Activated T-cell treated with anti-CD3 and anti-CD28 coated beads for 1 hour (primary cell): ENCODE measurements at places on chromosomes 2 and 18.

DNA sequence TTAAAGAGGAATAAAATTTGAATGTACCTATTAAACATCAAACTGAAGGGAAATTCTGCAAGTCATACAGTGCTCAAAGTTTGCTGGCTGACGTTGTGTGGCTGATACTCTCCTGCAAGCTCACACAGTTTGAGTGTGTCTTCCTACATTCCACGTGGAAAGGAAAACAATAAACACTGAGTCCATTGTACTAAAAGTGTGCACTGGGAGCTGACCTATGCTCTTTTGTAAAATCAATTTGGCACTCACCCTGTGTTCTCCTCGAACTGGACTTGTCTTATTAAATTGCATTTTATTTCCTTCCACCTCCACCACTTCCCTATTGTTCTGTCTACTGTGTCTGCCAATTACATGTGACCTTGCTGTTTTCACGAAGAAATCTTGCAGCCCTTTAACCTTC, 458.0 kb downstream of the CPS1 start:
- DNase-seq, result no peak

- no peak for DNase-seq
Observed at GRCh38 chr2:105404736-105405135, 5.9 kb upstream of the FHL2 start.

GRCh38 chr2:96131152-96131812, 7.0 kb downstream of the ASTL start:
- DNase-seq, result no peak

- no peak for DNase-seq
Observed at GRCh38 chr2:121686218-121686617, 37.0 kb upstream of the CLASP1 start.

DNA sequence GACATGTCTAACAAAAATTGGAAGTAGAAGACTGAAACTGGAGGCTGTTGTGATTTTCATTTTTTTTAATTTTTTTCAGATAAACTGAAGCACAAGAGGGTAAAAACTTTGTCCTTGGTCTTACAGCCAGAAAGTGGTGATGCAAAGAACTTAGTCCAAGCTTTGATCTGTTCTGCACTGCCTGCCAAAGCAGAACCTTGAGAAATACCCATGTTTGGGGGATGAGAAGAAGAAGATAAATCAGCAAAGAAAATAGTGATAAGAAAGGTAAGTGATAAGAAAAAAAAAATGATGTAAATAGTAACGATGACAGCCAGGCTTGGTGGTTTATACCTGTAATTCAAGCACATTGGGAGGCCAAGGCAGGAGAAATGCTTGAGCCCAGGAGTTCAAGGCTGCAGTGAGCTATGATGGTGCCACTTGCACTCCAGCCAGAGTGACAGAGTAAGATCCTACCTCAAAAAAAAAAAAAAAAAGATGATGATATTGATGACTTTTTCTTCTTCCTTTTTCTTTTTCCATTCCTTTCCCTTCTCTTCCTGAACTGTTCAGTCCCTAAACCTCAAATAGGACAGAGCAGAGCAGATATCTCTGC, 14.6 kb upstream of the NOSTRIN start:
- DNase-seq, result no peak

GRCh38 chr18:72866901-72867745, 664 bp downstream of the NETO1 start:
- no peak for DNase-seq

DNA sequence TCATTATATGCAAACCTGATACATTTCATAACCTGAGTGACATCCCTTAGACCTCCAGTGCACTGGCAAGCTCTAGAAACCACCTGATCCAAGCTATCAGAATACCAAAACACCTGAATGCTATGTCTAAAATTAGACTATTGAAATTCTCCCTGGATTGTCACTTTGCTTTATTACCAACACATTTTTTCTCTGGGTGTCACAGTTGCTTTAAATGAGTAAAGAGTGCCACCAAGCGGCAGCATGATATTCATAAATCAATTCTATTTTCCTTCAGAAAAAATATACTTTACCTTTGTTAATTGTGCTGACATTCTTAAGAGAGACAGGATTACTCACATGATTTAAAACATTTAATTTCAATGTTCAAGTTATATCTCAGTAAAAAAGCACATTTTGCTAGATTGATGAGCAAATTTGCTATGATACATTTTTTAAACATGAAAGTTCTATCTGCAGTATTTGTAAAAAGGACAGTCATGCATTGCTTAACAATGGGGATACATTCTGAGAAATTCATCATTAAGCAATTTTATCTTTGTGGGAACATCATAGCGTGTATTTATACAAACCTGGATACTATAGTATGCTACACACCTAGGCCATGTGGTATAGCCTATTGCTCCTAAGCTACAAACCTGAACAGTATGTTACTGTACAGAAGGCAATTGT, 338.4 kb upstream of the SLC39A10 start:
- peak; percentile 29 for DNase-seq

DNA sequence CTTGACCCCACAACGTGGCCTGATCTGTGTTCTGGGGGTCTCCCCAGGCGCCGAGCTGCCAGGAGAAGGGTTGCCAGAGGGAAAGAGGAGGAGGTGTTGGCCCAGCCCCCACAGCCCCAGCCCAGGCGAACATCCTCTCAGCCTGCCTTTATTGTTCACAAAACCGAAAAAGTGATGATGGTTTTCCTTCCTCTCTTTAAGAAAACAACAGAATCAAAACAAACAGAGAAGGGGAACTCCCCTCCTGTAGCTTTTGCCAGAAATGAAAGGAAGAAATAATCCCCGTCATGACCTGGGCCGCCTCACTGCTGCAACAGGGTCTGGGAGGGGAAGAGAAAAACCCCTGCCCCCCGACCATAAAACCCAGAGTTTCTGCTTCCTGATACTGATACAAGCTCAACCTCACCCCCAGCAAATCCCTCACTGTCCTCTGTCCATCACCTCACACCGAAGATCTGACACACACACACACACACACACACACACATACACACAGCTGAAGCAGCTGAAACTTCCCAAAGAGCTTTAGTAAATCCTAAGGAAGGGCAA, 52.0 kb downstream of the ZFP36L2 start:
- DNase-seq, result peak; percentile 56

- DNase-seq, result no peak
Observed at GRCh38 chr2:209468846-209469245, 45.0 kb downstream of the MAP2 start.

DNA sequence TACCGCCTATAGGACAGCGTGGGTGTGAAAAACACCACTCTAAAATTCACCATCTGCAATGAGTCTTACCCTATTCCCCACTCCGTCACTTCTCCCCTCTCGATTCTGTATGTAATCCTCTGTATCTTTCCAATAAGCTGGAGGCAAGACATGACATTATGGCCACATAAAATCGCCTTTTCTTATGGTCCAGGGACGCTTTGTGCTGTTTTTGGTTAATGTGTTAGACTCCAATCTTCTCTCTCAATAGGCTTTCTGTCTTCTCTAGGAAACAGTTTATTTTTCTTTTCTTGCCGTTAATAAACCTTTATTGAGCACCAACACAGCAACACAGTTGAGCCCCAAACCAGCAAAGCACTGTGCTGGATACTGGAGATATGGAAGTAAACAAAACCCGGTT, 37.9 kb upstream of the ZCCHC2 start:
- DNase-seq, result no peak

DNA sequence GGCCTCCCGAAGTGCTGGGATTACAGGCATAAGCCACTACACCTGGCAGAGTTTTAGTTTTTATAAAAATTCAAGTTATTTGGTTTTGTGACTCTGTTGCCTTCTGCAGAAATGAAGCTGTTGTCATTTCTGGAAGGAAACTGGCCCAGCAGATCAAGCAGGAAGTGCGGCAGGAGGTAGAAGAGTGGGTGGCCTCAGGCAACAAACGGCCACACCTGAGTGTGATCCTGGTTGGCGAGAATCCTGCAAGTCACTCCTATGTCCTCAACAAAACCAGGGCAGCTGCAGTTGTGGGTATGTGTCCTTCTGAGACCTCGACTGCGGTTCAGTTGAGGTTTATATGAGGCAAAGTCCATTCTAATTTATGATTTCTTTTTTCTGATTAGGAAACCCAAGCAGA, 7.2 kb downstream of the MTHFD2 start:
- DNase-seq, result no peak

- DNase-seq, result no peak
Observed at GRCh38 chr2:56444339-56444738, 260.5 kb downstream of the CCDC85A start.

GRCh38 chr2:112204411-112204810, 50.4 kb downstream of the ZC3H8 start:
- DNase-seq, result no peak

DNA sequence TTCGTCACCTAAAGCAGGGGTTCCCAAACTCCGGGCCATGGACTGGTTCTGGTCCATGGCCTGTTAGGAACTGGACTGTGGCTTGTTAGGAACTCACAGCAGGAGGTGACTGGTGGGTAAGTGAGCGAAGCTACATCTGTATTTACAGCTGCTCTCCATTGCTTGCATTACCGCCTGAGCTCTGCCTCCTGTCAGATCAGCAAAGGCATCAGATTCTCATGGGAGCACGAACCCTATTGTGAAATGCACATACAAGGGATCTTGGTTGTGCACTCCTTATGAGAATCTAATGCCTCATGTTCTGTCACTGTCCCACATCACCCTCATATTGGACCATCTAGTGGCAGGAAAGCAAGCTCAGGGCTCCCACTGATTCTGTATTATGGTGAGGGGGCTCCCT, 217.0 kb downstream of the ZFP36L2 start:
- DNase-seq, result no peak

DNA sequence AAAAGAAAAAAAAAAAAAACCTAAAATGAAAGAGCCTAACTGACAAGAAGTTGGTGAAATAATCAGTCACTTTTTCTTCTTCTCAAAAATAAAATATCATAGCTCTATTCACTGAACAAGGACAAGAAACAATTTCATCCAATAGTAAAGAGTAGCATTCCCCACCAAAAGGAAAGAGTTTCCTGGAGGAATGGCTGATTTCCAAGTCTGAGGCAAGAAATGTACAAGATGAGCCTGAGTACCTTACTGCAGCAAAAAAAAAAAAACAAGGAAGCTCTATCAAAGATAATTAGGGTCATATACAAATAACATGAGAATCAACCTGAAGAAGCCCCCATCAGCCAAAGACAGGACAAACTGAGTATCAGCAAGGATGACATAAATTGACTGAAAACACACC, 11.5 kb downstream of the ROCK1 start:
- no peak for DNase-seq

DNA sequence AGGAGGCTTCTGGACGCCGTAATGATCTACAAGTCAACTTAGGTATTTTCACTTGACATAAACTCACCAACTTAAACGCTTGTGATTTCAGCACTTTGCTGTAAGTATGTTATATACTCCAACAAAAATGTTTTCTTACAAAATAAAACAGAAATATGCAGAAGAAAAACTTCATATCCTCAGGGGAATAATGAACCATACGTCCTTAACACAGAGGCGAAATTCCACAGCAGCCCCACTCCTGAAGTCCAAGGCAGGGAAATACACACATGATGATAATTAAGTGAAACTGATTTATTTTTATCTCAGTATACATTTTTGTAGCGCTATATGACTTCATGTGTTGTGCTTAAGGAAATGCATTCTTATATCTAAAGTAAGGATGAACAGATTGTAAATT, 335.4 kb upstream of the VWC2L start:
- DNase-seq, result no peak

- DNase-seq, result no peak
Observed at GRCh38 chr2:10120877-10121574, 1.5 kb upstream of the RRM2 start.

DNA sequence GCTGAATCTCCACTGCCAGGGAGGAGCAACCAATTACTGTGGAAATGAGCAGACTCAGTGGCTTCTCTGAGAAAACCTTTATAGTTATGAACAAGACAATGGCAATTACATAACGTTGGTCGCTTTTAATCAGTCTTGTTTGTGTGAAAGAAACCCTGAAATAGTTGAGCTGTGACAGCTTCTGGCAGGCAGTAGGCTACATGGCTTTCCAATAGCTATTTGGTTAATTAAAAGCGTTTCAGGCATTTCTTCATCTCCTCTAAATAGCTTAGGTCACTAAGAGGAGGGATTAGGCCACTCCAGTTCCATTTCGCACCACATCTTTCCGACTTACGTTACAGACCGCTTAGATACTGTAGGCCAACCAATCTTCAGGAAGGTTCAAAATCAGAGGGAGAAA, 794.4 kb upstream of the ID2 start:
- no peak for DNase-seq

DNA sequence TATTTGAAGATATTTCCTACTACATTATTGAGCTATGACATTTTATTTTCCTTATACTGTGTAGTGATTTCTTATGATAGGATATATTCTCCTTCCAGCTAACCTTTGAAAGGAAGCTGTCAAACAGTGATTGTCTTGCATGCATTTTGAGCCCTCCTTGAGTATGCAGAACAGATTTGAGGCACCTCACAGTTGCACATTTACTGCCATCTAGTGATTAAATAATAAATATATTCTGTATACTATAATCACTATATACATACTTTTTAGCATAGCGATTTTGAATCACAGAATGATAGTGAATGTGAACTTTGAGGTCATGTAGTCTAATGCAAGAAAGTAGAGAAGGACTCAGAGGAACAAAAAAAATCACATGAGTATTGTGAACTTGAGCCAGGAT, 268.4 kb upstream of the CDH19 start:
- DNase-seq, result no peak

GRCh38 chr2:190088917-190089316, 26.4 kb upstream of the MSTN start:
- DNase-seq, result peak; percentile 13

- DNase-seq, result no peak
Observed at GRCh38 chr2:113098041-113098440, 29.4 kb upstream of the IL1RN start.
